Activated CD4-positive, alpha-beta T cell treated with anti-CD3 and anti-CD28 coated beads for 36 hours (primary cell): ENCODE measurements at places on chromosomes 4 and X. TPM values are rescaled to one million over a fixed set of nuclear protein-coding genes. Genes with fewer than 3 reads are reported as not detected.

- DNase-seq, result no peak
These were observed 42.8 kb upstream of the SPP1 start for GRCh38 chr4:87932718-87933141.

The FGG gene
- not detected for total RNA-seq

DNA sequence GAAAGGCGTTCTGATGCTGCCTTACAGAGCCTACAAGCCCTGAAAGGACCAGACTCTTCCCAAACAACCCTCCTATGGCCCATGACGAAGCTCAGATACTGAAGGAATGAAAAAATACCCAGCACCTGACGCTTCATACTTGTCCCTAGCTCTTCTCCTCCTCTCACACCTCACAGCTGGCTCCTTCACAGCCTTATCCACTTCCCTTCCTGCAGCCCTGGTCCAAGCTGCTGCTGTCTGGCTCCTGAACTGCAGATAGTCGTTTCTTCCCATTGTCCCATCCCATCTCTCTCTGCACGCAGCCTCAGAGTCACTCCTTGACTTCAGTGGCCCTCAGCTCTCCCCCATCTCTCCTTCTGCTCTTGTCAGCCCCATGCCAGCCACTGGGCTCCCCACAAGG, 56.6 kb downstream of the FAM193A start:
- no peak for DNase-seq

DNA sequence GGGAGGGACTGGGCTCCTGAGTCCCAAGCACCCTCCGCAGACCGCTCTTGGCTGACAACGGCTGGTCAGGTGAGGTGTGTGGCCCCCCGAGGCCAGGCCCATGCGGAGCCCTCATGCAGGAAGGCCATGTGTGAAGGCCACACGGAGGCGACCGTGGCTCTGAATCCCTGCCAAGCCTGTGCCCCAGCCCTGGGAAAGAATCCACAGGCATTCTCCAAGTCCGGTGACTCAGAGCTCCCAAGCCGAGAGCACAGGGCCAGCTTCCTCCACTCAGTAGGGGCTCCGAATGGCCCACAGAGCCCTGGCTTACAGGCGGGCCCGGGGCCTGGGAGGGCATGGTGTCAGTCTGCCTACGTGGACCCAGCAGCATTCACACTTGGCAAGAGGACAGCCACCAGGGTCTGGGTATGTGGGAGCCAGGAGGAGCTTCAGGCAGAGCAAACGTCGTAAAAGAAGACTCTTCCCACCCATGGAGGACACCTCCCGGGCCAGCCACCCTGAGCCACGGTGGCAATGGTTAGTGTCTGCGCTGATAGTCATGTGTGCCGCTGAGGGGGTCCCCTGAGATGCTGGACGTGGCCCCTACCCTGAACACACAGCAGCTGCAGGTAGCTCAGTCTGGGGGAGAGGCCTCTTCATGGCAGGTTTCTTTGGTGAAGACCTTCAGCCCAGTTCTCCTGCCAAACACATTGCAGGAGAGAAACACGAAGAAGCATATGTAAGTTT, 105.7 kb downstream of the PSAPL1 start:
- no peak for DNase-seq

GRCh38 chrX:152899874-152900719, 2.2 kb downstream of the ZNF185 start:
- DNase-seq, result no peak

- no peak for DNase-seq
These were observed 91.5 kb downstream of the UPRT start for GRCh38 chrX:75365243-75365975.

DNA sequence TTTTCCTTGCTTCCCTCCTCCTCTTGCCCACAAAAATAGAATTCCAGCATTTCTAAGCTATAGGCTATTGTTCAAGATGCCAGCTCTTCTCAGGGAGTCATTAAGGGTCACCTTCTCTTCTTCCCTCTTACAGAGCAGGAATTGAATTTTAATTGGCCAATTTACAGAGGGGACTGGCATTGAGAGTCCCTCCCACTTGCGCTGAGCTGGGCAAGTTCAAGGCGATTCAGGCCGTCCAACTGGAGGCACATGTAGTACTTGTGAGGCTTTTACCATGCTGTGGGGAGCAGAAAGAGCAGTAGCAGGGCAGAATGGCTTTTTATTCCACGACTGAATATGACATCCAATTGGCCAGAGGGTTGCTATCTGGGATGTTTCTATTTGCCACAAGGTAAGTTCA, 181.9 kb downstream of the SOWAHB start:
- DNase-seq, result no peak

DNA sequence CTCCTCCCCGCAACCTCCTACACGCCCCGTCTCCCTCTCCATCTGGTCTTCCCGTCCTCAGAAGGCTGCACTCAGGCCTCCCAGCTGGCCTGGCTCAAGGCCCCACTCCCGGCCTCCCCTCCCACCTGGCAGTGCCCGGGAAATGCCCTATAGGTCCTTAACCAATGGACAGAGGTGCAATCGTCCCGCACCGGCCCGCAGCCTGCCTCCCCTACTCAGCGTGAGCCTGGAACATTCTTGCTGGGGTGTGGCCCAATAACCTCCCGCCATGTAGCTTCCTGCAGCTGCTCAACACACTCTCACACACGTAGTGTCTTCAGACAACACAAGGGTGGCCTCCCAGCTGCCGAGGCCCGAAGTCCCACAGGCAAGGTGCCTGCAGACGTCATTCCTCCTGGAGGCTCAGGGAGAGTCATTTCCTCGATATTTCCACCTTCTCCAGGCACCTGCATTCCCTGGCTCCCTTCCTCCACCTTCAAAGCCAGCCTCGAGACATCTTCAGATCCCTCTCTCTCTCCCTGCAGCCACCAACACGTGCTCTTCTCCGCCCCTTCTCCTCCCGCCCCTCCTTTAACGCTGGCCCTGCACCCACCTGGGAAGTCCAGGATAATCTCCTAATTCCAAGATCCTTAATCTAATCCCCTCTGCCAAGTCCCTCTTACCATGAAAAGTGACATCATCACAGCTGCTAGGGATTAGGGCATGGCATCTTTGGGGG, 56.2 kb downstream of the ADRA2C start:
- DNase-seq, result no peak

DNA sequence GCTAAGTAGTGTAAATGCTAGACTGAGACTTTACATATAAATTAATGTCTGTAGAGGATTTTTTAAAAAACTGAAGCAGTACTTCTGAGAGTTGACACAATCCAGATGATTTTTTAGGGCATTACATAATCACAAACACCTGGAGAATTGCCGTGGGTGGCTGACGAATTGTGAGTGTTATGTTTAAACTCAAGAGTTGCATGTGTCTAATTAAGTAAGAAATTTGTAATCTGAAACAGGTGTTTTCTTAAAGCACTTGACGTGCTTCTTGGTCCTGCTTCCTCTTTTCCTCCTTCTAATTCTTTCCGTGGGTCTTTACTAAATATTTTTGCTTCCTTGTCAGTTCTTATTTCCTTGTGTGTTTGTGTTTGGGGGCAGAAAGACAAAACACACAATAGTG, 27.8 kb downstream of the PIR start:
- DNase-seq, result peak; percentile 8

The CPZ gene
- total RNA-seq, result not detected

DNA sequence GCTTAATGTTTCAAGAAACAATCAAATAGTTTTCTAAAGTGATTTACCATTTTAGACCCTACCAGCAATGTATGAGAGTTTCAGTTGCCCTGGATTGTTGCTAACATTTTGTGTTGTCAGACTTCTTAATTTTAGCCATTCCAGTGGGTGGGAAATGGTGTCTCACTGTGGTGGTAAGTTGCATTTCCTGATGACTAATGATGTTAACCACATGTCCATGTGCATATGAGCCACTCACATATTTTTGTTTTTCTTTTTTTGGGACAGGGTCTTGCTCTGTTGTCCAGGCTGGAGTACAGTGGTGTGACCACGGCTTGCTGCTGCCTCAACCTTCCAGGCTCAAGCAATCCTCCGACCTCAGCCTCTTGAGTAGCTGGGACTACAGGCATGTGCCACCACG, 48.3 kb downstream of the MED28 start:
- DNase-seq, result no peak

DNA sequence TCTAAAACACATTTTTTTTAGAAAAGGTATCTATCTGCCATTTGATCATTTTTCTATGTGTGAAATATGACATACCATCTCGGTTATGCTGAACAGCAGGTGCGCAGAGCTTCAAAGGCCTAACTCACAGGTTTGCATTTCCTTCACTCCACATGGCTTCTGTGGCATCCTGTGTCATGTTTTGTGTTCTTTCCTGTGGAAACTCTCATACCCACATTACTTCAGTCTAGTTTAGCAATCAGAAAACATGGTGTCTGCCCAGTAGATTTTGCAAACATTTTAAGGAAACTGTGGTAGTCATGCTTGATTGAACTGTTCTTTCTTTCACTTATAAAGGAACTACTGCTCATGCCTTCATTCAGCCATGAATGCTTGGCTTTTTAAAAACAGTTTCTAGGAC, 11.3 kb upstream of the ARAP2 start:
- DNase-seq, result peak; percentile 73

DNA sequence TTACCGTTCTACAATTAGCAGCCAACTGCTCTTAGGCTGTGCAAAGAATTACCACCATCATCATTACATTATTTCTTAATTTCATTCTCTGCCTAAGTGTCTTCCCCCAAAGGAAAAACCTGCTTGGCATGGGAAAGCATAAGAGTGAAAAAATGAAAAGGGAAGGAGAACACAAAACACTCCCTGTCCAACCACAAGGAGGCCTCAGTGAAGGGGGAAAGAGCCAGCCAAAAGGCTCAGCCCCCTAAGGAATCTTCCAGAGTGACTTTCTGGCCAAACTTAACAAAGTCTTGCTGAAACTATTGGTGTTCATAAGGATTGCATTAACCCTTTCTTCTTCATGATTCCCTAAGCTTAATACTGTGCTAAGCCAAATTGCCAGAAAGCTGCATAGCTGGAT, 287.4 kb downstream of the SMARCA1 start:
- DNase-seq, result no peak

GRCh38 chr4:2867758-2868491, 24.3 kb downstream of the ADD1 start:
- DNase-seq, result no peak

The GYPA gene
- total RNA-seq, result not detected

The GYG2 gene
- not detected for total RNA-seq

DNA sequence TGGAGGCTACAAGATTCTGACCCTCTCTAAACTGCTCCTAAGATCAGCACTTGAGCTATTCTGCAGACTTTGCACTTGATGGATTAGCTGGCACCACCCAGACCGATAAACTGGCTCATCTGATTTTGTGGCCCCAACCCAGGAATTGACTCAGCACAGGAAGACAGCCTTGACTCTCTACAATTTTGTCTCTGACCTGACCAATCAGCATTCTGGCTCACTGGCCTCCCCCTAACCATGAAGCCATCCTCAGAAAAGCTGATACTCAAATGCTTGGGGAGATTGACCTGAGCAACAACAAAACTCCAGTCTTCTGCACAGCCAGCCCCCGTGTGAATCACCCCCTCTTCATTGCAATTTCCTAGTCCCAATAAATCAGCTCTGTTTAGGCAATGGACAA, 195.4 kb upstream of the PPP1R2C start:
- DNase-seq, result no peak

The ZIC3 gene
- not detected for total RNA-seq

DNA sequence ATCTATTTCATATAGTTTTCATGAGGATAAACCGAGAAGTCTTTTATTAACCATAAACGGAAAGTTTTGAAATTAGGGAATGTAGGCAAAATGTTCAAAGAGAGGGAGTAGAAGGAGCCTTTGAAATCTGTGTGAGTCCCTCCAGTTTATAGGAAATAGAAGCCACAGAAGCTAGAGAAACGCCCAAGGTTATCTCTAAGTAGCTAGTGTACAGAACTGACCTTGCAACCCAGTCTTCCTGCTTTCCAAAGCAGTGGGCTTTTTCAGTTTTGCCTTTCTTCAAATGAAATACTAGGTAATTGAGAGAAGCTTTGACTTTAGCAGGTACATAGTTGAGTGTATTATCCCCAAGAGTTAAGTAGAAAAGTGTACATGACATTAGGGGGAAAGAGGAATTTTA, 39.4 kb downstream of the STIM2 start:
- DNase-seq, result no peak

GRCh38 chrX:110569506-110569905, 210.9 kb downstream of the RTL9 start:
- DNase-seq, result no peak

The MGARP gene
- 0.21 TPM for total RNA-seq

- peak; percentile 70 for DNase-seq
These were observed 755 bp downstream of the KLHL8 start for GRCh38 chr4:87219632-87220093.

The SPATA4 gene
- not detected for total RNA-seq

DNA sequence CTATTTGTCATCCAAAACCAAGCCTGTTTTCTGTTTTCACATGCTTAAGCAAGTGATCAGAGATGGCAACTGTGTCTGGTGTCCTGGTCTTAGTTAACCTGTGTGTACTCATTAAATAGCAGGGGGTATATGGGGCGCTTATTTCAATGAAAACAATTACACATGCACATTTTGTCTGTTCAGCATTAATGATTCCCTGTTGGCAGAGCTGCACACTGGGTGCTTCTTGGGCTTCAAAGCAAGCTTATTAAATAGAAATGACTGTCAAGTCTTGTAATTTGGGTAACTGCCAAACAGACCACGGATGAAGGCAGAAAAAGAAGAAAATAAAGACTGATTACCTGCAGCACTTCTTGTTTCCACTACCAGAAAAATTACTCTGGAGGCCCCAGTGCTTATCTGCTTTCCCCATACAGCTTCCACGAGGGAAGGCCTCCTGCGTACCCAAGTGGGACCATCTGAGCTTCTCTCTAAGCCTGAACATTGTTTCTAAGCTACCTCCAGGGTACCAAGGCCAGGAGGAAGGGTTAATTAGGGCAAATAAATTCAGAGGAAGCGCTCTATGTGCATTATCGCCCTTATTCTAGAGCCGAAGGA, 107.2 kb upstream of the TBL1X start:
- no peak for DNase-seq

The TMPRSS11D gene
- total RNA-seq, result not detected

DNA sequence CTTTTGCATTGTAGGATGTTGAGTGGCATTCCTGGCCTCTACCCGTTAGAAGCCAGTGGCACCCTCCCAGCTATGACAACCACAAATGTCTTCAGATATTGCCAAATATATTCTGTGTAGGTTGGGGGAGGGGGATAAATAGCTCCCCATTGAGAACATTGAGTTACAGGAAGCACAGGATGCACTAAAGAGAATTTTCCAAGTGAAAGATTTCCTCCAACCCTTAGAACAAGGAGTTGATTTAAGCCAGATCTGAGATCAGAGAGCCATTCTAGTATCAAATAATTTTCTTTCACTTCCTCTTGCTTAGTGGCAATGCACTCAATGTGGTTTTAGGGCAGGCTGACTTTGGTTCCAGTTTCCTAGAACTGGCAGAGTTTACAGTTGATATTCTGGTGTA, 436.6 kb downstream of the C4orf33 start:
- no peak for DNase-seq

DNA sequence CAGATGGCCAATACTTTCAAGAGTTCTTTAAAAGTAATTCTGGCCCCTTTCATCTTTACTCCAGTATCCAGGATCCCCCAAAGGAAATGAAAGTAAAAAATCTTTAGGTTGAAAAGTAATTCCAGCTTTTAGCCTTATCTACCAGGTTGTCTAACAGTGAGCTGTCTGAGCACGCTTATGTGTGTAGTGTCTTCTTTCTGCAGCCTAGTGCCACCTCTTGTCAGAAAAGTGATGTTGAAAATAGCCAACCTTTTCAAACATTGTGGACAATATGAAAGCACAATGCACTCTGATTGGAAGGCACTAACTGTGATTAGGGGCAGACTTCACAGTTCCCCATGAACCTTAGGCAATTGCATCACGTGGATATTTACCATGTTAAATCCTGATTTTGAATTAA, 92.1 kb downstream of the RELL1 start:
- DNase-seq, result no peak

- no peak for DNase-seq
These were observed 2.6 kb upstream of the KLF3 start for GRCh38 chr4:38661371-38661770.

The DSPP gene
- not detected for total RNA-seq
